ENCODE measurements at places on chromosomes 5 and 9. TPM values are rescaled to one million over a fixed set of nuclear protein-coding genes. Genes with fewer than 3 reads are reported as not detected.
A peak's percentile ranks its signal among the peaks of the same experiment; 100 is the strongest.

- DNase-seq: no peak
These were observed 468.1 kb upstream of the ACTBL2 start for GRCh38 chr5:57950616-57951228.

DNA sequence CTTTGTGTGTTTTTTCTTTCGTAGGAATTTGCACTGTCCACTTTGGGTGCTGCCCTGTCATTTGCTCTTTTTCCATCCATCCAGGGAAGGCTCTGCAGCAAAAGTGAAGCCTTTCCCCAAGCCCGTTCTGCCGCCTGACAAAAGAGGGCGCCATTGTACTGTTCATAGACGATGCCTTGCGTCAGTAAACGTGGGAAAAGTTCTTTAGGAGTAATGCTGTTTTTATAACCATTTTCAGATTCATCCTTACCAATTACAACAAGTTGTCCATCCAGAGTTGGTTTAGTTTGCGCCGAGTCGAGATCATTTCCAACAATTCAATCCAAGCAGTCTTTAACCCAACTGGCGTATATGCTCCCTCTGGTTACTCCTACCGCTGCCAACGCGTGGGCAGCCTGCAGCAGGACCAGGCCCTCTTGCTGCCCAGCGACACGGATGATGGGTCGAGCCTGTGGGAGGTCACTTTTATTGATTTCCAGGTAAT lies 34.3 kb upstream of the RPS23 start:
- DNase-seq: peak; percentile 17

Gene IFNA2
- not detected for total RNA-seq

Gene FLT4
- total RNA-seq: 2.3 TPM

DNA sequence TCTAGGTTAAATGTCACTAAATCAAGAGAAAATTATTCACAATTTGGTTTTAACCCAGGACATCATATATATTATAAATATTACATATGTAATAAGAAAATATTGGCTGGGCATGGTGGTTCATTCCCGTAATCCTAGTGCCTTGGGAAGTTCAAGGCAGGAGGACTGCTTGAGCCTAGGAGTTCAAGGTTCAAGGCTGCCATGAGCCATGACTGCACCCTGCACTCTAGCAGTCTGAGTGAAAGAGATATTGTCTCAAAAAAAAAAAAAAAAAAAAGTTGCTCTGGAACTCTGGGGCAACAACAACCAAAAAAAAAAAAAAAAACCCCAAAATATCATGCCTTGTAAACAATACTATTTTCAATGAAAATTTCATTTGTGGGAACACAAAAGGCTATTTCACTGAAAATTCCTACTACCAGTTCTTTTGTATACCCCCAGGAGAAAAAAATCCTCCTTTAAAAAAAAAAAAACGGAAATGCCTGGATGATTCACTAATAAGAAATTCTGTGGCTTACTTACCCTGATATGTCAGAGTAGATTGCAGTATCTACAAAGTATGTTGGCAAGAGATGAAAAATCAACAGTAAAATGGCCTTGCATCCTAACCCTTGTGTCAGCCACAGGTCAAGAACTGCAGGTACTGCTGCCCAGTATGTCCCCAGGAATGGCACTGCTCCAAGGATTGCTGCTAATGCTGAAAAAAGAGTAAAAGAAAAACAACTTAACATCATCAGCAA lies 22.6 kb upstream of the CTNNAL1 start:
- no peak for DNase-seq

GRCh38 chr9:134403682-134404301 lies 77.5 kb downstream of the RXRA start:
- DNase-seq: no peak

DNA sequence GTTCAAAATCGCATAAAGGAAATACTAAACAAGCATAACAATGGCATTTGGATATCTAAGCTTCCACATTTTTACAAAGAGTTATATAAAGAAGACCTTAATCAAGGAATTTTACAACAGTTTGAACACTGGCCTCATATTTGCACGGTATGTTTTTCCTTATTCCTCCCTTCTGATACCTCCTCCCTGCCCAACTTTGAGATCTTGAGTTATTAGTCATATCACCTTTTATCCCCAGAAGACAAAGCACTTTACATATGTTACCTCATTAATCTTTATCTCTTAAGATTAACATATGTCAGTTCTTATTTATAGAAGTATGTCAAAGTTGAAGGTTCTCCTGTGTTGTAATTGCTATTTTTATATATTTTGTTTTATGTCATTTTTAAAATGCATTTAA lies 29.8 kb downstream of the TDRD7 start:
- DNase-seq: no peak

Gene PGM5
- 5.6 TPM for total RNA-seq

Gene PLAC8L1
- not detected for total RNA-seq

DNA sequence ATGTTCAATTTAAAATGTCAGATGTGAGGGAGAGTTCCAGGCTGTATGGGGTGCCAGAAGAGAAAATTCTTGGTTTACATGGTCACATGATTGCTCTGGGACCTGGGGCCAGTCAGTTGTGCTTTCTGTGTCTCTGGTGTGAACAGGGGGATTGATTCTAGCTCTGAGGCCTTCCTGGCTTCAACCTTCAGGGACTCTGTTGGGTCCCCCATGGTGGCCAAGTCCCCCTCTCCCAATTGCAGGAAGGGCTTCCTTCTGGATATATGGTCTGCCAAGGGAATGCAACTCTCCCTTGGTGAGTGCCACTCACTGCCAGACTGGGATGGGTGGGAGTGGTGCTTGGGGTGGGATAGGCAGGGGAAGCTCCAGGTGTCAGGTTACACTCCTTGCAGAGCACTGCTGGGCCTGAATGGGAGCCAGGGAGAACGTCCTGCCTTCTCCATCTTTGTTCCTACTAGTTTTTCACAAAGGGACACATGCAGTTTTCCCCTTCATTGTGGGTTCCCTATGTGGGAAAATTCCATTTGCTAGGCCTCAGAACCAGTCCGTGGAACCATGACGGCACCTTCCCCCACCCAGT lies 153.2 kb downstream of the MELK start:
- DNase-seq: no peak

Gene OR13C4
- not detected for total RNA-seq

DNA sequence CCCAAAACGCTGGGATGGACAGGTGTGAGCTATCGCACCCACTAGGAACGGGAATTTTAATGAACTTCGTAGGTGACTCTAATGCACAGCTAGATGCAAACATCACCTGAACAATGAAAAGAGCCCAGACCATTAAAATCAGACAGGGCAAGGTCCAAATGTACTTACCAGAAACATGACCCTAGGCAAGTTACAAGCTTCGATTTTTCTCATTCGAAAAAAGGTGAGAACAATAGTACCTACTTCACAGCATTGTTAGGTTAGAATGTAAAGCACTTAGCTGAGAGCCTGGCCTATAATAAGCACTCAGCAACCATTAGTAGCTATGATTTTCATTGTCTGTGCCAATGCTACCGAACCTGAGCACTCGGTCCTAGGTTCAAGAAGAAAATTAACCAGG lies 5.8 kb upstream of the KLHL3 start:
- DNase-seq: no peak

Gene PHF24
- total RNA-seq: 25.6 TPM

- DNase-seq: no peak
These were observed 508.3 kb downstream of the EBF1 start for GRCh38 chr5:158591301-158591863.

Gene ADAMTS16
- 0.62 TPM for total RNA-seq

Gene PRSS3
- not detected for total RNA-seq

Gene FGD3
- total RNA-seq: 14.2 TPM

Gene SLC45A2
- total RNA-seq: 0.16 TPM
